Activated CD4-positive, alpha-beta T cell treated with anti-CD3 and anti-CD28 coated beads, Interleukin-2, amount 50 U/mL, for 24 hours (primary cell): ENCODE measurements at places on chromosomes 1 and 21.

DNA sequence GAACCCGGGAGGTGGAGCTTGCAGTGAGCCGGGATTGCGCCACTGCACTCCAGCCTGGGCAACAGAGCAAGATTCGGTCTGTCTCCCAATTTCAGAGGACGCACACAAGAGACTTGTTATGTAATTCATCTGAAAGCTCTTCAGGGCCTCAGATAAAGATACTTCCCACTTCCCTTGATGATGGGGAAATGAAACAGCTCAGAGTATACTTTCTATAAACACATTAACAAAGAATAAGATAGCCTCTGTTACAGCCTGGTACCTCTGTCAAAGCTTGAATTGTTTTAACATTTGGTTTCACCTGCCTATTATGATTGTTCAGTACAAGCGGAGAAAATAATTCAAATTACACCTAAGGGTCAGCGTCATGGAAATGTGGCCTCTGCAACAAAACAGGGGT is 622.9 kb upstream of the ADGRL4 start:
- no peak for DNase-seq

DNA sequence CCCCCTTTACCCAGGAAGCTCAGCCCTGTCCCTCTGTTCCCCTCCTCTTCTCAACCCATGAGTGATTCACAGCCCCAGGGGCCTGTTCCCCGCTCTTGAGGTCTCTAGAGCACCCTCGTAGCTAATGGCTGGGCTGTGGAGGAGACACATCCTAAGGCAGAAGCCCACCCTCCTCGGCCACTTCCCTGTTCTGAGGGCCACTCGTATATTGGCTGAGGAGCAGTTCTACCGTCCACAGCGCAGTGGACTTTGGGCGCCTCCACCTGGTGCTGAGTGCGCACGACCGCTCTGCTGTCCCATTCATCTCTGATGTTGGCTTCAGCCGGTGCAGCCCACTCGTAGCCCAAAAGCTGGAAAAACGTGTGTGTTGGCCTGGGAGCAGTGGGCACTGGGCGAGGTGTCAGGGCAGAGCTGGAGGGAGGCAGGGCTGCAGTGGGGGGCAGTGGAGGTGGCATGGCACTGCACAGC is 24.5 kb upstream of the PKP1 start:
- DNase-seq, result no peak

GRCh38 chr1:147635342-147635741 is 35.0 kb downstream of the ACP6 start:
- DNase-seq, result no peak

DNA sequence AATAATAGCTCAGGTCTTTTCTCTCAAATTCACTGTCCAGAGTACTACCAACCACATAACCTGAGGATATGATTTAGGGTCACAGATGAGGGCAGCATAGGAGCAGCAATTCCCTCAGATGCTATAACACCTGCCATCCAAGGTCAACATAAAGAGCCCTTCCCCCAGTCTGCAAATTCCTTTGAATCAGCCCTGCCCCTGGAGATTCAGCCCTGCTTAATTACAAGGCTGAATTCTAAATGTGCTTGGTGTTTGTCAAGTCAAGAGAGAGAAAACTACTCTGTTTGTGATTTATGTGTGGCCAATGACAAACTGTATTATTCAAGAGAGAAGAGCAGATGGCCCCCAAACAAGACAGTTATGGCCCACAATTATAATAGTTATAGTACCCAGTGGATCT is 195.7 kb upstream of the ADGRL2 start:
- no peak for DNase-seq

GRCh38 chr1:60621368-60621851 is 461.0 kb upstream of the NFIA start:
- no peak for DNase-seq

DNA sequence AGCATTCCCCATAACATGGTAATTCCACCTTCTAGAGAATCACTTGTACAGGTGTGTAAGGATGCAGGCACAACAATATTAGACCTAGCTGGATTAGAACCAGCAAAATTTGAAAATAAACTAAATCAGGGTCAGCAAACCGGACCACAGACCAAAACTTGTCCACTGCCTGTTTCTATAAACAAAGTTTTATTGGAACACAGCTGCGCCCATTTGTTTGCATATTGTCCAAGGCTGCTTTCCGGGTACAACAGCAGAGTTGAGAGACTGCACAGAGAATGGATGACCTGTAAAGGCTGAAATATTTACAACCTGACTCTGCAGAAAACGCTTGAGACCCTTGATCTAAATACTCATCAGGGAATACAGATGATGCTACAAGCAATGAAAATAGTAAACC is 73.6 kb upstream of the SLC45A1 start:
- DNase-seq, result no peak

DNA sequence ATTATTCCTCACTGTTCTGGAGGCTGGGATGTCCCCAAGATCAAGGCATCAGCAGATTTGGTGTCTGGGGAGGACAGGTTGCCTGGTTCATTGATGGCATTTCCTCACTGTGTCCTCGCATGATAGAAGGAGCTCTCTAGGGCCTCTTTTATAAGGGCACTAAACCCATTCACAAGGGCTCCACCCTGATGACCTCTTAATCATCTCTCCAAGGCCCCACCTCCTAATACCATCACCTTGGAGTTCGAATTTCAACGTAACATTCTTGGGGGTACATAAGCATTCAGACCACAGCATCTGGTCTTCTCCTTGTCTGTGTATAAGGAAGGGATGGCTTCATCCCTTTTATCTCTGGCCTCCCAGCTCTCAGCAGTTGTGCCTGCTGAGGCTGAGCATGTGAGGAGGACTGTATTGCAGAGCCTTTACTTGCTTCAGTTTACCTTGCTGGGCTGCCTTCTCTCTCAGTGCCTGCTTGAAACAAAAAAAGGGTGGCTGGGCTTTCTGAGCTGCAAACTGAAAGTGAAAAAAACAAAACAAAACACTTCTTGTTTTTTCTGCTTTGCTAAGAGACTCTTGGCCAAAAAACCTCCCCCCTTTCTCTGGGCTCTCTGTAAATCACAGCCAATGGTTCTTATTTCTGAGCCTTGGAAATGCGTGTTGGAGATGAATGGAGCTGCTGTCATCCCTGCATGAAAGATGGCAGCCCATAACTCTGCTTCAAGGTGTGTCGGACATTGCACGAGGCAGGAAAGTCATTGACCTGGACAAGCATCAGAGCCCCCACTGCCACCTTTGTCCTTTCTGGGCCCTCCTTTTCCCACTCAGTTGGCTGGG is 75.8 kb downstream of the RHOU start:
- DNase-seq, result no peak

- DNase-seq, result no peak
Observed at GRCh38 chr1:153852170-153852569, 70.6 kb downstream of the GATAD2B start.

DNA sequence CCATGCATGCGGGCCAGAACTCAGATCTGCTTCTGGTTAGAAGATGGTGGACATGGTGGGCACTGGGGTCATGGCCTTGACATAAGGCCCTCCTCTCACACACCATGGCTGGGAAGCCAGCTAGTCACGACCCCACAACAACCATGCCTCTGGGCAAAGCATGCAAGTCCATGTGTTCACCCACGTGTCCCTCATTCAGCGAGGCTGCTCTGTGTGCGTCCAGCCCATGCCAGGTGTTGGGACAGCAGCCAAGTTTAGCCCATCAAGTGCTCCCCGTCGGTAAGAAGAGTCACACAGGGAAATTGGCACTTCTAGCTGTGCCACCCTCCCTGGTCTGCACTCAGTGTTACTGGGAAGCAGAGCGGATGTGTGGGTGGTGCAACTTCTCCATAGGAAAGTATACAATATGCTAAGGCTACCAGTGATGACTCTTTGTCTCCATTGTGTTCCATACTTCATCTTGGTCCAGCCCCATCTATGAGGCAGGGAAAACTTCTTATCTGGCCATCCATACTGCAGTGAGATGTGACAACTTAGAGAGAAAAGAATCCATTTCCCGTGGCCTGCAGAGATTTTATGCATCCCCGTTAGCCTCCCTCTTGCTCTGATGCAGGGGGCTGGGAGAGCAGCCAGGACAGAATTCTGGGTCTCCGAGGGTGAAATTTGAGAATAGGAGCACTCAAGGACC is 198.0 kb downstream of the GRIK3 start:
- DNase-seq, result no peak

- DNase-seq, result no peak
Observed at GRCh38 chr1:6041432-6042062, 4.1 kb upstream of the KCNAB2 start.

DNA sequence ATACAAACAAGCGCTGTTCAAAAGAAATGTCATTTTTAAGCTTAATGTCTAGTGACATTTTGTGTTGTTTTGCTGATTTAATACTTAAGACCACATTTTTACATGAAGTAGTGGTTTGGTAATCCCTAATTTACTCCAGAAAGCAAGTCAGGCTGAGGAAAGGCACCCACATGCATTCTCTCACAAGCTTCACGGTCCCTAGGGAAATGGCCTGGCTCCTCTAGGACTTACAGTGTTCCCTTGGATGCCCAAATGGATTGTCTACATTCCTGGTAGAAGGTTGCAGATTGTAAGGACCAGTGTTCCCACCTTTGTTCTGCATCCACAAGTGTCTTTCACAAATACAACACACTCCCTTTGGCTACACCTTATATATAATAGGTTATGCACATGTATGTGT is 9.5 kb downstream of the GPSM2 start:
- no peak for DNase-seq

DNA sequence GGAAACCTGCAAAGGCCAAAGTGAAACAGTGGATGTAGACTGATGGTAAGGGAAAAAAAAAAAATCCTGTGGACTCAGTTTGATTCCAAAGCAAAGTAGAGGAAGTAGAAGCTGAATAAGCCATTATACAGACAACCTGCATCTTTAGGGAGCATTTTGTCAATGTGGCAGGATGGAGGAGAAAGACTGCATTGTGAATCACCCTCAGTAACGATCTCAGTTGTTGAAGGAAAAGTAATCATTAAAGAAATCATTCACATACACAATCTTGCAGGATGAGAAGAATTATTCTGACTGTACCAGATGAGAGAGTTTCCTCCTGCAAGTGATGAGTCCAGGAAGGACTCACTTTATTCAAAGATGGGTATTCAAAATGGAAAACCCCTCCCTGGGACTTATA is 45.1 kb upstream of the TRIM67 start:
- DNase-seq, result no peak

DNA sequence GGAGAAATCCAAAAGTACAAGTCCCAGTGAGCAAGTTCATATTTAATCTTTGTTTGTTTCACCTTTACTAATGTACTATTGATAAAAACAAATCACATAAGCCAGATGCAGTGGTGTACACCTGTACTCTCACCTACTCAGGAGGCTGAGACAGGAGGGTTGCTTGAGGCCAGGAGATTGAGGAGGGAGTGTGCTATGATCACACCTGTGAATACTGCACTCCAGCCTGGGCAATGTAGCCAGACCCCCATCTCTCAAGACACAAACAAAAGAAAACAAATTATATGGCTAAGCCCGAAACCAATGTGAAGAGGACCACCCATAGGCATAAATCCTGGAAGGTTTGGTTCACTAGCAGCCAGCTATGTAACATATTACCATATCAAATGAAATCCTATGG is 9.6 kb upstream of the USP24 start:
- DNase-seq, result no peak

DNA sequence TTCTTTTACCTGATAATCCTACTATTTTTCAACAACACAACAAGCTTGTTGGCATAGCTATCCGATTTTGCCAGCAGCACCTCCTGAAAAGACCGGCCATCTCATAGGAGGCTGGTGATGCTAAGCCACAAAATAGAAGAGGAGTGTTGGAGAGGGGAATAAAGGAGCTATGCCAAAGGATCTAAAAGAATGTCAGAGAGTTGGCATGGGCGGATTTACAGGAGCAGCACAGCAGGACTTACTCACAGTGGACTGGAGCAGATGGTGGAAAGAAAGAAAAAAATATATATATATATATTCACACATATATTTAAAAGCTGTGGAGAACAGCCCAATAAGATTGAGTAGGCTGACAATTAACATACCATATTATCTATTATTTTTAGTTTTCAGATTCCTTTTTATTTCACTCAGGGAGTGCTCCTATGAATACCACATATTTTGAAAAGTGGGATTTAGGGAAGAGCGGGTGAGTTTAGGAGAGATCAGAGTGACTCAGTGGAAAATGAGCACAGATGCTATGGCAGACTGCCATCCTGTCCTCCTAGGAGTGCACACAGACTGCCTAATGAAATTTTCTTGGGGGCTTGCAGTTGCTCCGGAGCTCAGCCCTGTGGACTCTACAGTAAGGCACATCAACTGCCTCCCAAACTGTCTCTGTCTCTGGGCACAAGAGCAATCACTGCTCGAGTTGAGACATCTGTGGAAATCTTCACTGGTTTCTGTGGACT is 394.4 kb upstream of the CHRM3 start:
- DNase-seq, result no peak

GRCh38 chr1:160163615-160164014 is 12.2 kb downstream of the ATP1A4 start:
- no peak for DNase-seq

DNA sequence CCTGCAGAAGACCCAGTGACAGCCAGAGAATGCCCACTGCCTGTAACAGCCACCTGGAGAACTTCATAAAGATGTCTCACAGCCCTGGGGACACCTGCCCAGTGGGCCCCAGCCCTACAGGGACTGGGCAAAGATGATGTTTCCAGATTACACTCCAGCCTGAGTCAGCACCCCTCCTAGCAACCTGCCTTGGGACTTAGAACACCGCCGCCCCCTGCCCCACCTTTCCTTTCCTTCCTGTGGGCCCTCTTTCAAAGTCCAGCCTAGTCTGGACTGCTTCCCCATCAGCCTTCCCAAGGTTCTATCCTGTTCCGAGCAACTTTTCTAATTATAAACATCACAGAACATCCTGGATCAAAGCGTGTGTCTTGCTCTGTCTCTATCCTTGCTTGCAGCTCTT is 14.7 kb upstream of the PINK1 start:
- no peak for DNase-seq

DNA sequence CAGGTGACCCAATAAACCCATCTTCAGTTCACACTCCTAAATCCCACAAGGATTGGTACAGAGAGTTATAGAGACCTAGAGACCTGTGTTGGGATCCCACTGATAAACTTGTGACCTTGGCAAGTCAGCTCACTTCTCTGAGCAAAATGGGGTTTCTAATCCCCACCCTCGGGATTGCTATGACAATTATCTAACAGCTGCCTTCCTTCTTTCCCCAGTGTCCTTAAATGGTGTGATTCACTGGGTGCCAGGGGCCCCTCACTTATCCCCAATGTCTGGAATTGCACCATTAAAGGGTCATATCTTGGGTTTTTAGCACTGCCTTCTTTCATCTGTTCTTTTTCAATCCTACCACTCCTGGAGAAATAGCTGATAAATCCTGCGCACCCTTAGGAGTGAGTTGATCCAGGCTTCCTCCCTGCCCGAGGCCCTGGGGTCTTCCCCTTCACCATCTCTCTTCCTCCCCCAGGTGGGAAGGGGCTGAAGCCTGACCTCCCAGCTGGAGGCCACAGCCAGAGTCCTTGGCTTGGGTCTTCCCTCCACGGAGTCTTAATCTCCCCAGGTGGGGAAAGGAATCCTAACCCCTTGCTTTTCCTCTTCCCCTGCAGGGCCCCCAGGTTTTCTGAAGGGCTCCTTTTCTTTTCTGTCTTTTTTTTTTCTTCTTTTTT is 39.7 kb downstream of the LACTBL1 start:
- no peak for DNase-seq

DNA sequence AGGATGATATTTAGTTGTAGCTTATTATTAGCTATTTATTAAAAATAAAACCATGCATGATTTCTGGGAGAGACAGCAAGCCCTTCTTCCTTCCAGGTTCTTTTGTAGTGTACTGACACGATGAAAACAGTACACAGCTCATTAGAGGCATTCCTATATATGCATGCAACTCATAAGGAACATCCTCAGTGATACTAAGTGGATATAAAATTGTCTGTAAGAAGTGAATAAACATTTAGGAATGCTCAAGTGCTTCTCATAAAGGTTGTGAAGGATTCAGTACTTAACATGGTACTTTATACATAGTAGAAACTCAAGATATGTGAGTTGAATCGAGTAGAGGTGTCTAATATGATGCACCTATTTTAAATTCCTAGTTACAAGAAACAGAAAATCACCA is 287.7 kb downstream of the SDCCAG8 start:
- DNase-seq, result no peak
